ENCODE measurements at places on chromosomes 2 and 18. TPM values are rescaled to one million over a fixed set of nuclear protein-coding genes. Genes with fewer than 3 reads are reported as not detected.

DNA sequence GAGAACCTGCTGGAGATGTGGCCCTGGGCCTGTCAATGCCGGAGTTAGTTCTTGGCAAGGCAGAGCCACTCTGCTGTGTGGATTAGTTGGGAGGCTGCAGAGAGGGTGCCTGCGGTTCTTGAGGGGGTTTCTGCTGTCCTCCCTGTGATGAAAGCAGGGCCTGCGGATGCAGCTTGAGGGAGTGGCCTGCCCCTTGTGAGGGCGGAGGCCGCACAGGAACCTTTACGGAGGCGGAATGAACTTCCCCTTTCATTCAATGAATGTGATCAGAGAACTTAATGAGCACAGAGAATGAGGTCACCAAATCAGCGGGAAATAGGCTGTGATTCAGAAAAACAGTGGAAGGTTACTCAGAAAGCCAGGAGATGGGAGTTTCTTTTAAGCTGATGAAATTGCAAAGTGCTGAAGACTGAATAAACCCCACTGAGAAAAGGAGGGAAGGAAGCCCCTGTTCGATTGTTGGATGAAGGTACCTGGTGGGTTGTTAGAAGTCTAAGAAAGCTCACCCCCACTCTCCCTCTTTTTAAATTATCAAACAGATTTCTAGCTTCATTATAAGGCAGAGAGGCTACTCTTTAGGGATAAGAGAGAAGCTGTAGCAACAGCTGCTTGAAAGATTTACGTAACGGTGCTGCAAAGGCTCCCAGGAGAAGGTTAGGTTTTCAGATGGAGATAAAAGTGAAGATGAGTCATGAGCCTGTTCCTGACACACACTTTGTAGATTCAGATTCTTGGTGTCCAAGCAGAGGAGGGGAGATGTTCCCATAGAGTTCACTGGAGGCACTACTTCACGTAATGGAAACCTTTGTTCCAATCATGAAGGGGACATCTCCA is 47.4 kb downstream of the VWA3B start:
- DNase-seq, result no peak

- DNase-seq, result peak; percentile 16
Observed at GRCh38 chr2:194545978-194546377, 1111.0 kb upstream of the SLC39A10 start.

DNA sequence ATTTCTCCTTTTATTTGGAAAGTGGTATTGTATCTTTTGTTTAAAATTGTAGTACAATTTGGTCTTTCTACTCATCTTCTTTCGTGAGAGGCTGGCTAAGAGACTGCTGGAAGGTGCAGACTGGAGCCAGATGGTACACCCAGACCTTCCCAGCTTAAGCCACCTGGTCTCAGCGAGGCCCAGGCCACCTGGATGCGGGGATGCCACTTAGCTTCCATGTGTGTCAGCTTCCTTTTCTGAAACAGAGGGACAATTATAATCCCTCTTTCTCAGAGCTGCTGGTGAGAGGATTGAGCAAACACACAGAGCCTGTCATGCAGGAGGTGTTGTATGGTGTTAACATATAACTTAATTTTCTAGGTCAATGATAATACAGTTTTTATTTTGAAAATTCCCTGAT is 17.4 kb downstream of the FARP2 start:
- no peak for DNase-seq

DNA sequence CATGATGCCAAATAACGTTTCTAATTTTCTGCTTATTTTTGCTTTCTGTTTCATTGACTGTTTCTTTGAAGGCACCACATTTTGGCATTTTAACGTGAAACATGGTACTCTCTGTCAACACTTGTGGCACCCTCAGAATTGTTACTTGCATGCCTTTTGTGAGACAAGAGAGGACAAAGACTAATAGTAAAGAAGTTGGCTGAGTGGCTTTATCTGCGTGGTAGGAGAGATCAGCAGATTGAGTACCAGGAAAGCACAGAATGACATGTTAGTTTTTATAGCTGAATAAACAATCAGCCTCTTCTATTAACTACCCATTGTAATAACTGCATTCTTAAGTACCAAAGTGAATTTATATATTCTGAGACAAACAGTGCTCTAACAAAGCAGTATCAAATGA is 8.6 kb downstream of the ZNF638 start:
- DNase-seq, result no peak

GRCh38 chr2:222568865-222569264 is 87.0 kb downstream of the FARSB start:
- DNase-seq, result peak; percentile 14

- DNase-seq, result no peak
Observed at GRCh38 chr2:69780921-69781320, 39.0 kb downstream of the ANXA4 start.

DNA sequence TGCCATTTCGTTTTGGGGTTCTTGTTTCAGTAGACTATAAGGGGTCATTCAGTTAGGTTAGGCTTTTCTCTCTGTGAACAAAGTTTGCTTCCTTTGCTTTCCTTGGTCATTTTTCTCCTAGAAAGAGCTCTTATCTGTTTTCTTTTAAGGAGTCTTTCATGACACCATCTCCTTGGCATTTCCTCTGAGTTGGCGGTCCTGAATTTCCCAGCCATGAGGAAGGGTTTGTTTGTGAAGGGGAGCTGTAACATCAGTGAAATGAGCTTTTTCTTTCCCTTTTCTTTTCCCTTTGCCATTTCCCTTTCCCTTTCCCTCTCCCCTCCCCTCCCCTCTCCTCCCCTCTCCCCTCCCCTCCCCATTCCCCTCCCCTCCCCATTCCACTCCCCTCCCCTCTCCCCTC is 61.7 kb downstream of the MAP4K4 start:
- peak; percentile 81 for DNase-seq

GRCh38 chr2:161135951-161136593 is 24.2 kb upstream of the TANK start:
- DNase-seq, result no peak

GRCh38 chr18:13377496-13377895 is 158.9 kb downstream of the LDLRAD4 start:
- DNase-seq, result no peak

- DNase-seq, result no peak
Observed at GRCh38 chr2:106551417-106552130, 64.4 kb downstream of the CD8B2 start.

DNA sequence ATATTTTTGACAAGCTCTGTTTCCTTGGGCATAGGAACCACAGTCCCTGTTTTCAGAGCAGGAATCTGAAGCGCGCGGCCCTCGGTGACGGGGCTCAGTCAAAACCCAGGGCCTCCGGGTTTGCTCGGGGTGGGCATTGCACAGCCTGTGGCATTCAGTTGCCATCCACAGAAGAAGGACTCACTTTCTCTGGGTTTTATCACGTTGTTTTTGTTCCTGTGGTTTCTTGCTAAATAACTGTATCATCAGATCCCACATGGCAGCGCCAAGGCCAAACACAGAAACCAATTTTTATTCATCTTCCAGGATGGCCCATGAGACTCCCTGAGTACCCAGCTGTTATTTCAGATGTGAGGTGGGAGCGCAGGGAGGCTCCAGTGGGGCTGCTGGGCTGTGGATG is 35.6 kb downstream of the SGPP2 start:
- no peak for DNase-seq

GRCh38 chr2:180952082-180952481 is 28.3 kb upstream of the UBE2E3 start:
- no peak for DNase-seq

DNA sequence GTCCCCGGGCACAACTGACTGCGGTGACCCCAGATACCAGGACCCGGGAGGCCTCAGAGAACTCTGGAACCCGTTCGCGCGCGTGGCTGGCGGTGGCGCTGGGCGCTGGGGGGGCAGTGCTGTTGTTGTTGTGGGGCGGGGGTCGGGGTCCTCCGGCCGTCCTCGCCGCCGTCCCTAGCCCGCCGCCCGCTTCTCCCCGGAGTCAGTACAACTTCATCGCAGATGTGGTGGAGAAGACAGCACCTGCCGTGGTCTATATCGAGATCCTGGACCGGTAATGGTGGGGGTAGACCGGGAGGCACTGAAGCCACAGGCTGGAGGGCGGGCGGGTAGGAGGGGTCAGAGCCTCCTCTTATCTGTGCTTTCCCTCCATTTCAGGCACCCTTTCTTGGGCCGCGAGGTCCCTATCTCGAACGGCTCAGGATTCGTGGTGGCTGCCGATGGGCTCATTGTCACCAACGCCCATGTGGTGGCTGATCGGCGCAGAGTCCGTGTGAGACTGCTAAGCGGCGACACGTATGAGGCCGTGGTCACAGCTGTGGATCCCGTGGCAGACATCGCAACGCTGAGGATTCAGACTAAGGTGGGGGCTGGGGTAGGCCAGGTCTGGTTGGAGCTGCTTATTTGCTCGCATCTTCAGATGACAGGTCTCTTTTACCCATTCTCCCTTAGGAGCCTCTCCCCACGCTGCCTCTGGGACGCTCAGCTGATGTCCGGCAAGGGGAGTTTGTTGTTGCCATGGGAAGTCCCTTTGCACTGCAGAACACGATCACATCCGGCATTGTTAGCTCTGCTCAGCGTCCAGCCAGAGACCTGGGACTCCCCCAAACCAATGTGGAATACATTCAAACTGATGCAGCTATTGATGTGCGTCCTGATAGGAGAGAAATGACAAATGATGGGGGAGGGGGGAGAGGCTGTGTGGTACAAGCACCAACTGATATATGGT is 780 bp downstream of the HTRA2 start:
- no peak for DNase-seq

- no peak for DNase-seq
Observed at GRCh38 chr2:17626986-17627385, 86.5 kb downstream of the VSNL1 start.

- DNase-seq, result peak; percentile 47
Observed at GRCh38 chr2:50529600-50530218, 502.2 kb downstream of the NRXN1 start.

DNA sequence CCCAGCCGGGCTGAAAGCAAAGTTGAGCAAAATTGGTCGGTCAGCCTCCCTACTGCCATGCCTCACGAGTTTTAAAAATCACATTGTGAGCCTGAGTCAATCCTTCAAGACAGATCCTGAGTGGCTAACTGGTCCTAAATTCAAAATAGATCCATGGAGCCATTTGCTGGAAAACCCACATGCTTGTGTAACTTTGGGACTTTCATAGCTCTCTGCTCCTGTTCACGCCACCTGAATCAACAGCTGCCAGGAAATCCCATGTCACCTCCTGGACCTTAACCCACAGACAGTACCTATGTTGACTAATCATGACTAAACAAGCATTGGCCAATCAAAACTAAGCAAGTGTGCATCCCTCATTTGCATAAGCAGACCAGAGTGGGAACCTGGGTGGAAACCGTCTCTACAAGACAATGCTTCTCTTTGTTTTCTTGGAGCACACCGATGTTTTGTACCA is 42.8 kb upstream of the LDLRAD4 start:
- no peak for DNase-seq

DNA sequence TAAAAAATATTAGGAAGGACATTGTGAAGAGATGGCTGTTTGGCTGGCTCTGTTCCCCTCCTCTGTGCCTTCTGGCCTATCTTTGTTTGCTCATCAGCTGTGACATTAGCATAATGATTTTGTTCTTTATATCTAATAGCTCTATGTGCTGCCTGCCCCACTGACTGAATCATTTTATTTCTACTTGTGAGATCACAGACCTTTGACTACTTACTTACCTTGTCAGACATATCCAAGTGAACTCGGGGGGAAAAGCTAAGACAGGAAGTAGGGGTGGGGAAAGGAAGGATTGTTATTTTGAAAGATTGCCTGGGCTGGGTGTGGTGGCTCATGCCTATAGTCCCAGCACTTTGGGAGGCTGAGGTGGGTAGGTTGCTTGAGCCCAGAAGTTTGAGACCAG is 104.2 kb downstream of the ASAP2 start:
- no peak for DNase-seq

DNA sequence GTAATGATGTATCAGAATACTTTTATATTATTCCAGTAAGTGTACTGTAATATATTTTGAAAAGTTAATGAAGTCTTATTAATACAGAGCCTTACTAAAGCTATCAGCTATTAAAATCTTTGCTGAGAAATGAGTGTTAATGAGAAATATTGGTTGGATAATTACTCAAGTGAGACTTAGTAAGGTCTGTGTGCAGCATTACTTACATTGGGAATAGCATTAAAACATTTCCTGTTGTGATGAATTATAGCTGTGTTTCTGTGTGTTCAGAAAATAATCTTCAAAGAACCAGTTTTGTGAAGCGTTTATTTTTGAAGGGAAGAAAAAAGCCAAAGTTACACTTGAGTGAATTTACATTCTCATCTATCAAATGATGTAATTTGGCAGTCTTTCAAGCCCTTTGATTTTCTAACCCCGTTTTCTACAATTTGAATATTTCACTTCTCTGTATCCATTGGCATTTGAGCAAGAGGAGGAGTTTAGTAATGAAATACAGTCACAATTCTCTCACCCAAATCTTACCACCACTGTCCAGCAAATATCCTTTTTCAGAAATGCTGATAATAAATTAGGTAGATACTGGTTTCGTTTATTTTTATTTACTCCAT is 123.5 kb upstream of the BOD1L2 start:
- DNase-seq, result no peak

GRCh38 chr2:200736646-200737274 is 75.0 kb upstream of the BZW1 start:
- DNase-seq, result no peak

DNA sequence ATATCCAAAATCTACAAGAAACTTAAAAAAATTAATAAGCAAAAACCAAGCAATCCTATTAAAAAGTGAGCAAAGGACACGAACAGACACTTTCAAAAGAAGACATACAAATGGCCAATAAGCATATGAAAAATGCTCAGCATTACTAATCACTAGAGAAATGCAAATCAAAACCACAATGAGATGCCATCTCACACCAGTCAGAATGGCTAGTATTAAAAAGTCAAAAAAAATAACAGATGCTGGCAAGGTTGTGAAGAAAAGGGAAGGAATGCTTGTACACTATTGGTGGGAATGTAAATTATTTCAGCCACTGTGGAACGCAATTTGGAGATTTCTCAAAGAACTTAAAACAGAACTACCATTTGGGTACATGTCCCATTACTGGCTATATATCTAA is 128.8 kb upstream of the SESTD1 start:
- DNase-seq, result no peak

DNA sequence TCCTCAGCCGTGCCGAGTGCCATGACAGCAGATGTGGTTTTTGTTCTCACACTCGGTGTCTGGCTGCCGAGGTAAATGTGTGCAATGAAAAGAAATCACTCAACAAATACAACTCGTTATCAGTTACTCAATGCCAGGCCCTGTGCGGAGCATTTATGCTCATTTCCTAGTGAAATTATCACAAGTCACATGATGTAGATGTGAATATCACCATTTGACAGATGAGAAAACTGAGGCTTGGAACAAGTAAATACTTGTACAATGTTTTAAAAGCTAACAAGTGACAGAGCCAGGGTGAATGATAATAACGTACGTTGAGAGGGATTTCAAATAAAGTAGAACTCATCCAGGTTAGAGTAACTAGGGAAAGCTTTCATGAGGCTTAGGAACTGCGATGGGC is 174.7 kb downstream of the EIPR1 start:
- no peak for DNase-seq

Gene SCG2
- 0.62 TPM for total RNA-seq

Gene LRRC30
- not detected for total RNA-seq

Gene GPR75
- total RNA-seq, result 1.4 TPM

Gene ITGB6
- total RNA-seq, result not detected

Gene PIEZO2
- total RNA-seq, result 8.9 TPM

Gene GRHL1
- 0.25 TPM for total RNA-seq

Gene TWIST2
- 25.6 TPM for total RNA-seq

Gene NETO1
- not detected for total RNA-seq

Gene SKOR2
- not detected for total RNA-seq

Gene CTAGE1
- total RNA-seq, result not detected

Gene CNTNAP5
- total RNA-seq, result not detected

Gene UGT1A4
- total RNA-seq, result 0.04 TPM

Gene SPATS2L
- 68.1 TPM for total RNA-seq

Gene MC4R
- 0.45 TPM for total RNA-seq

Gene APLF
- total RNA-seq, result 2.1 TPM

Gene GDF7
- 0.02 TPM for total RNA-seq

Gene CCDC74B
- 49.5 TPM for total RNA-seq

Gene FAM110C
- total RNA-seq, result 0.15 TPM
